ENCODE measurements at places on chromosomes 13 and 19. TPM values are rescaled to one million over a fixed set of nuclear protein-coding genes. Genes with fewer than 3 reads are reported as not detected.
A peak's percentile ranks its signal among the peaks of the same experiment; 100 is the strongest.

- no peaks in the 10 kb centered on the region for H3K4me1 ChIP-seq
- H3K27me3 ChIP-seq = no peaks in the 10 kb centered on the region
- DNase-seq = no peak
- no peaks in the 10 kb centered on the region for H3K36me3 ChIP-seq
- H3K4me3 ChIP-seq = no peak overlapping the region
Observed at GRCh38 chr13:37381502-37381901, 217.1 kb downstream of the POSTN start.

DNA sequence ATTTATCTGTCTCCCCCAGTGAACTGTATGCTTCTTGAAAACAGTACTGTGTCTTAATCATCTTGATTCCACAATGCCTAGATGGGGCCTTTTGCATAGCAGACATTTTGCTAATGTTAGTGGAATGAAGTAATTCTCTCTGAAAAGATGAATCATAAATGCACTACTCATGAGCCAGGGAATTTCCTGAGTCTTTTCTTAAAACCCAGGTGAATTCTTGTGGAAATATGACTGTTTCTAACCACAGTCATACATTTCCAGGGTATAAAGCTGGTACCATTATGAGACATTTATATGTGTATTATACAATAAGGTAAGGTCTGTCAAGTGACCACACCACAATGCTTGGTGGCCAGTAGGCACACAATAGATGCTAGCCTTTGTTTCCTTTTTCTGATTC is 5.5 kb upstream of the KCTD4 start:
- H3K27me3 ChIP-seq = no peaks in the 10 kb centered on the region
- H3K36me3 ChIP-seq = no peaks in the 10 kb centered on the region
- no peaks in the 10 kb centered on the region for H3K4me1 ChIP-seq
- H3K4me3 ChIP-seq = no peak overlapping the region

DNA sequence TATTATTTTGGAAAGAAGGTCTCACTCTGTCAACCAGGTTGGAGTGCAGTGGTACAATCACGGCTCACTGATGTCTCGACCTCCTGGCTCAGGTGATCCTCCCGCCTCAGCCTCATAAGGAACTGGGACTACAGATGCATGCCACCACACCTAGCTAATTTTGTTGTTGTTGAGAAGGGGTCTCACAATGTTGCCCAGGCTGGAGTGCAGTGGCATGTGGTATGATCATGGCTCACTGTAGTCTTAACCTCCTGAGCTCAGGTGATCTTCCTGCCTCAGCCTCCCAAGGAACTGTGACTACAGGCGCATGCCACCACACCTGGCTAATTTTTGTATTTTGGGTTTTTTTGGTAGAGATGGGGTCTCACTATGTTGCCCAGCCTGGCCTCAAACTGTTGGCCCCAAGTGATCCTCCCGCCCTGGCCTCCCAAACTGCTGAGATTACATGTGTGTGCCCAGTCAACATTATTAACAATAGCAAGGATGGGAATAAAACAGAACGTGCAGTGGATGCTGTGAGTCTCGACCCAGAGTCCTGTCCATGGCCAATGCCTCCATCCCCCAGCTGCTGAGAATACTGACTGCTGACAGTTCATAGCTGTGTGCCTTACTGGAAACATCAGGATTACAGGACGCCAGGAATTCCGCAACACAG is 5.4 kb upstream of the MBD3L3 start:
- H3K4me3 ChIP-seq = no peak overlapping the region
- no peaks in the 10 kb centered on the region for H3K36me3 ChIP-seq
- H3K27ac ChIP-seq = no peak overlapping the region
- H3K27me3 ChIP-seq = no peaks in the 10 kb centered on the region
- DNase-seq = no peak

DNA sequence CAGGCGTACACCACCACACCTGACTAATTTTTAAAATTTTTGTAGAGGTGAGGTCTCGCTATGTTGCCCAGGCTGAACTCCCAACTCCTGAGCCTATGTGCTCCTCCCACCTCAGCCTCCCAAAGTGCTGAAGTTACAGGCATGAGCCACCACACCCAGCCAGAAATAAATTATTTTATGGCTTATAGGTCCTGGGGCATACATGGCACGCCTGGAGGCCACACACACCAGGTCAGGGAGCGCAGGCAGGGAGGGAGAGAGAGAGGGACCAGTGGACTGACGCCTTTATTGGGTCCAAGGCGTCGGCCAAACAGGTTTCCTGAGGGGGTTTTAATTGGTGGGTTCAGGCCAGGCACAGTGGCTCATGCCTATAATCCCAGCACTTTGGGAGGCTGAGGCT is 6.8 kb downstream of the SPIB start:
- H3K4me1 ChIP-seq = peaks cover 81% of the 10 kb centered on the region
- peaks cover 2% of the 10 kb centered on the region for H3K36me3 ChIP-seq
- peak overlapping the region; percentile 48 for H3K27ac ChIP-seq

GRCh38 chr19:2627855-2628254 is 74.6 kb downstream of the GNG7 start:
- H3K4me1 ChIP-seq = peaks cover 100% of the 10 kb centered on the region
- no peaks in the 10 kb centered on the region for H3K27me3 ChIP-seq
- no peak for DNase-seq
- H3K4me3 ChIP-seq = peak overlapping the region; percentile 34

GRCh38 chr13:30142486-30143211 is 164.7 kb downstream of the KATNAL1 start:
- H3K27me3 ChIP-seq = no peaks in the 10 kb centered on the region
- DNase-seq = no peak
- no peaks in the 10 kb centered on the region for H3K36me3 ChIP-seq
- peaks cover 28% of the 10 kb centered on the region for H3K4me1 ChIP-seq

- H3K4me3 ChIP-seq = no peak overlapping the region
- DNase-seq = no peak
- no peaks in the 10 kb centered on the region for H3K27me3 ChIP-seq
- H3K27ac ChIP-seq = no peak overlapping the region
- no peaks in the 10 kb centered on the region for H3K36me3 ChIP-seq
Observed at GRCh38 chr13:24086642-24087041, 73.9 kb upstream of the SPATA13 start.

DNA sequence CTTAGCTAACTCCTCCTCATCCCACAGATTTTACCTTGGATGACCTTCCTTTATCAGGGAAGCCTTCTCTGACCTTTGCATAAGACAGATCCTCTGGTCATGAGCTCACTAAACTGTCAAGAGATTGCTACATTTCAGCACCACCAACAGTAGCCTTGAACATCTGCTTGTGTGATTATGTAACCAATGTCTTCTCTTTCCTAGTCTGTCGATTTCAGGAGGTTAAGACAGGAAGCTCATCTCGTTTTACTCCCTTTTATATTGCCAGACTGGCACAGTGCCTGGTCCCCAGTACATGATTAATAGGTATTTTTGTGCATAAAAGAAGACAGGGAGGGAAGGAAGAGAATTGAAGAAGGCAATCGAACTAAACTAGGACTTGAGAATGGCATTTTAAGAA is 1697.7 kb downstream of the EFNB2 start:
- no peak overlapping the region for H3K4me3 ChIP-seq
- H3K27ac ChIP-seq = no peak overlapping the region
- no peaks in the 10 kb centered on the region for H3K36me3 ChIP-seq

GRCh38 chr13:78595495-78596398 is 7.6 kb downstream of the POU4F1 start:
- H3K4me1 ChIP-seq = peaks cover 20% of the 10 kb centered on the region
- peaks cover 93% of the 10 kb centered on the region for H3K27me3 ChIP-seq
- no peak overlapping the region for H3K27ac ChIP-seq
- DNase-seq = peak; percentile 50
- no peaks in the 10 kb centered on the region for H3K36me3 ChIP-seq
- no peak overlapping the region for H3K4me3 ChIP-seq

GRCh38 chr19:39351537-39352064 is 9.4 kb downstream of the SAMD4B start:
- no peak overlapping the region for H3K4me3 ChIP-seq
- H3K4me1 ChIP-seq = peaks cover 10% of the 10 kb centered on the region
- peak overlapping the region; percentile 86 for H3K27ac ChIP-seq
- peak; percentile 80 for DNase-seq
- peaks cover 67% of the 10 kb centered on the region for H3K36me3 ChIP-seq

DNA sequence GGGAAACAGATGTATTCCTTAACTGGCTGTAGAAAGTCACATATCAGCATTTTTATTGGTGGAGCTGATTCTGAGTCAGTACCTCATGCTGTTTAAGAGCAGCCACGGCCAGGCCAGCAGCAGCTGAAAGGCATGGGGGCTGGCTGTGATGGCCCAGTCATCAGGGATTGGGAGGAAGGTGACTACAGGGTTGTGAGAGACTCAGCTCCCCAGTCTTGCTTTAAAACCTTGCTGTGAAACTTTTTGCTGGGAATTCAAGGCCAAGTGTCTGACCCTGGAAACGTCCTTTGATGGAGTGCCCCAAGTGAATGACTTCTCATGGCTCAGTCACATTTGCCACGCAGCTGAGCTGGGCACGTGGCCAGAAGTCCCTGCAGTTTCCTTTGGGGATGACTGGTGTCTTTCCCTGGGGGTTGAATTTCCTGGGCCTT is 39.1 kb upstream of the RNF113B start:
- no peak overlapping the region for H3K4me3 ChIP-seq
- H3K4me1 ChIP-seq = no peaks in the 10 kb centered on the region
- H3K27me3 ChIP-seq = no peaks in the 10 kb centered on the region
- H3K27ac ChIP-seq = no peak overlapping the region
- DNase-seq = no peak
- H3K36me3 ChIP-seq = no peaks in the 10 kb centered on the region

DNA sequence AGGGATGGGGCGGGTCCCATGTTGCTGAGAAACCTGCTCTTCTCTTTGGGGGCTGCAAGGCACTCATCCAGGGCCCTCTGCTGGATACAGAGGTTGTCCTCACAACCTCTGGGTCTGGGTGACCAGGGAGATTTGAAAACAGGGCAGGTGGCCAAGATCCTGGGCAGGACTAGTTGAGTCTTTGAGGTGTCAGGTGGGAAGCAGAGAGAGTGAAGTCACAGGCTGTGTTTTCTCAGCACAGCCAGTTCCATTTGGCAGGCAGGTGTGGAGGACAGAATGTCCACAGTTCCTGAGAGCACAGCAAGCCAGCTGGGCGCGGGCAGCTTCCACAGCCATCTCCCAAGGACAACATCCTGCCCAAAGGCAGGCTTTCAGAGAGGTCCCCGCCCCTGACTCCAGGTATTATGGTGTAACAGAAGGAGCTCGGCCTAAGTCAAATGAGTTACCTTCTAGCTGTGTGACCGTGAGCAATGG is 118.8 kb downstream of the NUFIP1 start:
- H3K4me3 ChIP-seq = no peak overlapping the region
- H3K27me3 ChIP-seq = no peaks in the 10 kb centered on the region
- no peaks in the 10 kb centered on the region for H3K4me1 ChIP-seq
- no peak for DNase-seq

DNA sequence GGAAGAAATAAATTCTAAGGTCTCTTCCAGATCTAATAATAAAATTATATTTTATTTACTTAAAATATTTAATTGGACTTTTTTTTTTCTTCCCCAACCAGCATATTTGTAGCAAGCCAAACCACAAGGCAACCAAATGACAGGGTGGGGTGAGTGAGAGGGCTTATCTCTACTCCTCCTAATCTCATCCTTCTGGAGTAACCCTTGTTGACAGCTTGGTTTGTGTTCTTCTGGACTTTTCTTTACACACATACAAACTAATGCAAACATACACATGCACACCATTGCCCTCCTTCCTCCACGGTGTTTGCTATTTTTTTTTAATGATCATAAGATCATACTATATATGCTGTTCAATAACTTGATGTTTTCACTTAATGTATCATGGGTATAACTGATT is 383.1 kb downstream of the DLEU7 start:
- H3K27me3 ChIP-seq = no peaks in the 10 kb centered on the region
- no peaks in the 10 kb centered on the region for H3K36me3 ChIP-seq
- peaks cover 6% of the 10 kb centered on the region for H3K4me1 ChIP-seq
- H3K4me3 ChIP-seq = no peak overlapping the region
- H3K27ac ChIP-seq = no peak overlapping the region

DNA sequence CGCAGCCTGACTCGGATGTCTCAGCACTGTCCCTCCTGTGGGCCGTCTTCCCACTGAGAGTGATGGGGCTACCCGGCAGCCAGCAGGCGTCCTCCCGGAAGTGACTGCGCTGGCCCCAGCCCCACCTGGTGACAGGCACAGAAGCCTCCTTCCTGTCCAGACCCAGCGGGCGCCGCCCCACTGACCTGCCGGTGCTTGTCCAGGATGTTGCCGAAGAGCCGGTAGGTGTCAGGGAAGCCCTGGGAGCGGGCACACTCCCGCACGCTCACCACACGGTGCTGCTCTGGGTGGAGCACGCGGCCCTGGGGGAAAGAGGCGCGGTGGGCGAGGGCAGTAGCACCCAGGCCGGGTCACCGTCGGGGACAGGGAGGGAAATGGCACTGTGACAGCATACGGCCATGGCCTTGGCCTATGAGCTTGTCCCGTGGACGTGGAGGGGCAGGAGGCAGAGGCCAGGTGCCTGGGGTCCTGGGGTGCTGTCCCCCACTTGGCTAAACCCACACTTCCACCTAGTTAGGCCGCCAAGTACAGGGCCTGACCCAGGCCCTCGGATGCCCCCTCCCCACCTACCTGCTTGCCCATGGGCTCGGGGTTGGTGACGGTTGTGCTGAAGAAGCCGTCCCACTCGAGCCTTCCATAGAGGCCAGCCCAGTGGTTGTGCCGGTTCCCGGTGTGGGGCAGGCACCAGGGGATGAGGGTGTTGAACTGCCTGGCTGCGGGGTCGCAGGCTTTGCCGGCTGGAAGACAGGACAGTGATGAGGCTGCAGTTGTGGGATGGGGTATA is 16.0 kb upstream of the EIF3G start:
- peaks cover 70% of the 10 kb centered on the region for H3K36me3 ChIP-seq
- no peak overlapping the region for H3K27ac ChIP-seq
- H3K4me3 ChIP-seq = no peak overlapping the region
- no peaks in the 10 kb centered on the region for H3K27me3 ChIP-seq
- H3K4me1 ChIP-seq = no peaks in the 10 kb centered on the region

- H3K27ac ChIP-seq = no peak overlapping the region
- H3K36me3 ChIP-seq = no peaks in the 10 kb centered on the region
- H3K4me1 ChIP-seq = no peaks in the 10 kb centered on the region
- H3K27me3 ChIP-seq = no peaks in the 10 kb centered on the region
Observed at GRCh38 chr19:13298565-13299481, 148.6 kb downstream of the IER2 start.

- no peak for DNase-seq
- peaks cover 2% of the 10 kb centered on the region for H3K36me3 ChIP-seq
- peaks cover 16% of the 10 kb centered on the region for H3K27me3 ChIP-seq
- H3K4me3 ChIP-seq = no peak overlapping the region
- no peak overlapping the region for H3K27ac ChIP-seq
Observed at GRCh38 chr19:10283301-10284064, 3.3 kb upstream of the ICAM4 start.

GRCh38 chr19:33750587-33751435 is 45.9 kb upstream of the KCTD15 start:
- H3K27me3 ChIP-seq = no peaks in the 10 kb centered on the region
- no peak overlapping the region for H3K4me3 ChIP-seq
- no peak for DNase-seq
- H3K27ac ChIP-seq = no peak overlapping the region

GRCh38 chr19:2806736-2807378 is 12.8 kb upstream of the ZNF554 start:
- no peak overlapping the region for H3K27ac ChIP-seq
- peaks cover 28% of the 10 kb centered on the region for H3K36me3 ChIP-seq
- DNase-seq = no peak
- no peak overlapping the region for H3K4me3 ChIP-seq

Gene ZNF526
- 19.0 TPM for total RNA-seq

Gene LSM4
- 66.3 TPM for total RNA-seq

Gene TRIP10
- total RNA-seq = 53.3 TPM

Gene SWSAP1
- total RNA-seq = 5.0 TPM
